ENCODE measurements at places on chromosomes 7 and 10.

DNA sequence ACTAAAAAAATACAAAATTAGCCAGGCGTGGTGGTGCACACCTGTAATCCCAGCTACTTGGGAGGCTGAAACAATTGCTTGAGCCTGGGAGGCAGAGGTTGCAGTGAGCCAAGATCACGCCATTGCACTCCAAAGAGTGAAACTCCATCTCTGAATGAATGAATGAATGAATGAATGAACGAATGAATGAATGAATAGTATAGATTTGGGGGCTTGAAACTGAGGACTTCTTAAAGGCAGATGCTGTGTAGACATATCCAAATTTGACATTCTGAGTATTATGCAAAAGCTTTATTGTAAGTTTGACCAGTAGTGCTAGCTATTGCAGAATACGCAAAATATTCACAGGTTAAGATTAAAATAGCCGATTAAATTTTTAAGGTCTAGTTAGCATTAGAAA is 30.8 kb upstream of the ST7 start:
- DNase-seq: no peak

- DNase-seq: no peak
Measured at GRCh38 chr7:137591421-137591837, 247.9 kb upstream of the PTN start.

DNA sequence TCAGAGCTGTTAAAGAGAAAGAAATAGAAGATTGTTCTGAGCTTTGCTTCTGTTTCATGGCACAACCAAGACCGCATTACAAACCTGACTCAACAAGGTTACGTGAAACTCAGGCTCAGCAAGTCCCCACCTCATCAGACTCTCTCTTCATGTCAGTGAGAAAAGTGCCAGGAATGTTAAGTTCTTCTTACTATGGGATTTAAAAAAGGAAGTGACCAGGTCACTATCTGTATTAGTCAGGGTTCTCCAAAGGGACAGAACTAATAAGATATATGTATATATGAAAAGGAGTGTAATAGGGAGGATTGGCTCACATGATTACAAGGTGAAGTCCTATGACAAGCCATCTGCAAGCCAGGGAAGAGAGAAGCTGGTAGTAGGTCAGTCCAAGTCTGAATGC is 25.4 kb upstream of the PAPSS2 start:
- DNase-seq: no peak

- no peak for DNase-seq
Measured at GRCh38 chr7:1662101-1662500, 8.0 kb upstream of the ELFN1 start.

DNA sequence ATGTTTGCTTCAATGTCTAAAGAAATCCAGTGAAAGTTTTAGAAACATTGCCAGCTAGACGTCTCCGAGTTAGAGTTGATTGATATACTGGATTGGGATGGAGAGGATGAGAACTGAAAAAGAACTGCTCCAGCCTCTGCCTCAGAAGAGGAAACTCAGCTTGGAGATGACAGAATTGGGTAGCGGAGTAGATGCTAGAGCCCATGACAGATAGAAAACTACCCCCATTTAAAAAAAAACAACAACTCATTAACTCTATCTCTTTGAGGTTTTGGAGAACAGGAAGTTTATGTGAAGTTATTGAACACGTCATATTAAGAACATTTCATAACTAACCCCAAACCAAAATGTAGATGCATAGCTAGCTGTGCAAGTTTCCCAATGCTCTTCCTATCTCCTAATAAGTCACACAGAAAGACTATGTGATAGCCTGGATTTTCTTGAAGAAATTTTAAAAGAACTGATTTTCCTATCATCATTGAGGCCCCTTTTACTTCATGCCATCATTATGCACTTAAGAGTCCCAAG is 28.3 kb upstream of the AFAP1L2 start:
- no peak for DNase-seq

GRCh38 chr7:127840226-127840951 is 188.4 kb downstream of the SND1 start:
- DNase-seq: no peak
